ENCODE measurements at places on chromosomes 1 and 21.

DNA sequence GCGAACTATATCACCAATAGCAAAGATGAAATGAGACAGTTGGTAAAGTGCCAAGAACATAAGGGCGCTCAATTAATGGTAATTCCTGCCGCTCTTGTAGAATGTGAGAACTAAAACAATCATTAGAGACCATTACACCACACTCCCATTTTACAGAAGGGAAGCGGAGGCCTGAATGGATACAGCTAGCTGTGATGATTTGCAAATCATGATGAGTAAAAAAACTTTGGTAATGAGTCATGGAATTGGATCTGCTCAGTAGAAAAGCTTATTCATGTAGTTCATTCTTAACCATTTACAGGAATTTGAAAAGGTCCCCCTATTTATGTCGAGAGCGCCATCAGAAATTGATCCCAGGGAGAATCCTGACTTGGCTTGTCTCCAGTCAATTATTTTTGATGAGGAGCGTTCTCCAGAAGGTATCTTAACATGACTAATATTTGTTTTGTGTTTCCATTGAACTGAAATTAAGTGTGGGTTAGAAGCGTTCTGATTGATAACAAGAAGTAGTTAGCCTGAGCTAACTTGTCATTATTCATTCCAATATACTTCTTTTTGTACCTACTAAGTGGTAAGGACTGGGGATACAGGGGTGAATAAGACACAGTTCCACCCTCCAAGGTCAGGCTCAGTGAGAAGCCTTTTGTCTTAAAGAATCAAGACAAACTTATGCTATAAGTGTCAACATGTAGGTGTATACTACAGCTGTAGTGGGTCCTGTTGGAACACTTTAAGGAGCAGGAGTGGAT lies 812 bp downstream of the TTC4 start:
- no peak for DNase-seq

GRCh38 chr1:10339815-10340214 lies 59.0 kb upstream of the PGD start:
- DNase-seq: no peak

DNA sequence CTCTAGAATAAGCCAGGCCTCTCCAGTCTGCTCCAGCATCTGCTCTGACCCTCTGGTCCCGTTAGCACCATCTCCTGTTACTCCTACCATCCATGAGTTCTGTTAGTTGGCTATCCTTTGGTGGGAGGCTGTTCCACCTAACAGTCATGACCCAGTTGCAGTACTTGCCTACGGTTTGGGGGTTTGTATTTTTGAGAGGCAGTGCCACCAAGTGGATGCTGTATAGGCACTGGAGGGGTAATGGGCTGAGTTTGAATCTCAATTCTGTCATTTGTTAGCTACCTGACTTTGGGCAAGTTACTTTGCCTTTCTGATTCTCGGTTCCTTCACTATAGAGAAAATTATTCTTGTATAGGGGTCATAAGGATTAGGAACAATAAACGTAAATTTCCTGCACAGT lies 12.1 kb upstream of the C8B start:
- no peak for DNase-seq

- DNase-seq: no peak
Observed at GRCh38 chr1:207155028-207155427, 51.0 kb downstream of the C4BPA start.

DNA sequence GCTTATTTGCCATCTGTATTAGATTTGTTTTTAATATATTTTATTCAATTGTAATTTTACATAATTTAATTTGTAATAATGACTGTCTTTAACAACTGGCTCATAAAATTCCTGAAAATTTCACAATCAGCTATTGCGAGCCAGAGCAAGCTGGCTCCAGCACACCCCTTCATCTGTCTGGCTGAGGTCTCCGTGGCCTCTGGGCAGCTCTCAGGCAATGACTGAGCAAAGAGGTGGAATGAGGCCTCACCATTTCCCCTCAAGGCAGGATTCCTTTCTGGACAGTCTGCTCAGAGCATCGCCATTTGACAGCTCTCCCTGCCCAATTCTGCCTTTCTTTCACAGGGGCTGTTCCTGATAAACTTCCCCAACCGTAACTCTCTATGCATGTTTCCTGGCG lies 5.8 kb upstream of the KANK4 start:
- no peak for DNase-seq

DNA sequence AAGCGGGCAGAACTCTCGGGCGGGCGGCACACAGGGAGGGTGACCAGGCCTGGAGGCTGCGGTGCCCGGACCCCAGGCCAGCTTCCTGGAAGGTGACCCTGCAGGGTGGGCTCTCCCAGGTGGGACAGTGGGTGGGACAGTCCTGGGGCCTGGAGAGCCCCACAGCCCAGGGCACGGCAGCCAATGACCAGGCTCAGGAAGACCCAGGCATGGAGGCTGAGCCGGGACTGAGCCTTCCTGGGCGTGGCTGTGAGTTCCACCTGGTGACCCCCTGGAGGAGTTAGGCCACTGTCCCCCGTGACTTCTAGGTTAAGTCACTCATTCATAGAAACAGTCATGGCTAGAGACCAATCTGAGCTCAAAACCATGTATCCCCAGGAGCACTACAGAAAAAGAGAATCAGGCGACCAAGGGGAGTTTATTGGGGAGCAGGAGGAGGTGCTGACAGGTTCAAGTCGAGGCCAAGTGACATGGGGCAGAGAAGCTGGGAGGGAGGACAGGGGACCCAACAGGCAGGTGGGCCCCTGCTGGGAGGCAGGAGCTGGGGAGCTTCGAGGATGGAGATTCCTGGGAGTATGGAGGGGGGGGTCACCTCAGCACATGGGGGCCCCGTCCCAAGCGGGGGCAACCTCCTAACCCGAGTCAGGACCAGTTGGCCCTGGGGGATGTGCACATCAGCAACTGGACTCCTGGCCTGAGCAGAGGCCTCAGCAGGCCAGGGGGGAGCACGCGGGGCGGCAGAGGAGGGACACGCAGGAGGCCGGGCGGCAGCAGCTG lies 1.2 kb downstream of the KRTAP10-5 start:
- no peak for DNase-seq

GRCh38 chr1:202038688-202039346 lies 28.4 kb downstream of the ELF3 start:
- no peak for DNase-seq

DNA sequence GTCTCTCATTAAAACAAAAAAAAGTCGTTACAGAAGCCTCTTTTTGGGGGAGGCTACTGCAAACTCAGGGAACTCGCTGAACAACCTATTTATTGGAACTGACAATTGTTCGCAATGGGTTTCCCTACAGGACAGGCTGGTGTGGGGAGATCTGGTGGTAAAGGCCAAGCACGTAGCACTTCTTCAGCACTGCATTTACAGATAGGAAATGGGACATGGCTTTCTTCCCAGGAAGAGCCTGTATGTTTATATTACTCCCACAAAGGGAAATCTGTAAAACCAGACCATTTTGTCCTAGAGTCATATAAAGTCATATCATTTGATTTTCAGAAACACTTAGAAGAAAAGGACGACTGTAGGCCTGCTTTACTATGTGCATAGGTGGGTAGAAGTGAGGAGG lies 38.8 kb upstream of the TBX15 start:
- no peak for DNase-seq

GRCh38 chr21:33966324-33966949 lies 50.8 kb upstream of the ATP5PO start:
- no peak for DNase-seq

GRCh38 chr1:235503403-235504121 lies 690 bp downstream of the B3GALNT2 start:
- peak; percentile 30 for DNase-seq

GRCh38 chr1:211324992-211325775 lies 1.4 kb upstream of the TRAF5 start:
- no peak for DNase-seq
